ENCODE measurements at places on chromosomes 2 and 18.

- DNase-seq, result no peak
Measured at GRCh38 chr2:54579061-54579681, 123.0 kb downstream of the SPTBN1 start.

GRCh38 chr18:60329131-60329530, 43.4 kb downstream of the MC4R start:
- no peak for DNase-seq

DNA sequence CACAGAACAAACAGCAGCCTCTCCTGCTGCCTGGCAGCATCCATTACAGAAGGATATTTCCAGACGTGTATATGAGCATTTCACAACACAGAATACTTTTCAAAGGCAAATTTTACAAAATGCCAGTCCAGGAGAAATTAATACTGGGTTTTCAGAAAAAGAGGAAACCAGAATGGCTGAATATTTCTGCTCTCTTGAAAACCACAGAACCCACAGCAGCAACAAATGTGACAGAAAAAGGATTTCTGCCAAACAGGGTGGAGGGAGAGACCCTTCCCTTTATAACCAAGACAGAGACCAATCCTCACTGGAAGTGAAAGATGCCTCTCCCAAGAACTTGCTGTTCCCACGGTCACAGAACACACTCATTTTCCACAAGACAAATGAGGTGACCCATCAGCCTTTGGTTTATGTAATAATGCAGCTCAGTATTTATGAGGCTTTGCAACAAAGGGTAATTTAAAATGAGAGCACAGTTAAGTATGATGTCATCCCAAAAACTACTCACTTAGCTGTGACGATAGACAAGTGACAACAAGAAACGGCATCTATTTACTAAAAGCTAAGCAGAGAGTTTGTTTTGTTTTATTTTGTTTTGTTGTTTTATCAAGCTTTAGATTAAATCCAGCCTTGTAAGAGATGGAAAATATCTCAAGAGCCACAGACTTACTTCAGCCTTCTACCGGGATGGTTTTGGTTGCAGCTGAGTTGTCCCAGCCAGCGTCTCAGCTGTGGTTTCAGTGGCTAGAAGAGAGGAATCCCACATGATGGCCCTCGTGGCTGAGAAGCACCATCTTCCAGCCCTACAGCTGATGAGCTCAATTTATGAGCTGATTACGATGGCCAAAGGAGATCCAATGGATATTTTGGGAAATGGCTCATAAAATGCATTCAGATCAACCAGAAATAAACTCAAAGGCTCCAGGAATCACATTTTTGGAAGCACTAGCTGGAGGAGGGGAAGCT, 249.3 kb upstream of the AGAP1 start:
- DNase-seq, result no peak

- no peak for DNase-seq
Measured at GRCh38 chr18:59096098-59096789, 43.4 kb upstream of the SEC11C start.

GRCh38 chr18:2978661-2979106, 34.3 kb downstream of the LPIN2 start:
- DNase-seq, result no peak

- no peak for DNase-seq
Measured at GRCh38 chr2:117936871-117937428, 76.9 kb downstream of the CCDC93 start.

DNA sequence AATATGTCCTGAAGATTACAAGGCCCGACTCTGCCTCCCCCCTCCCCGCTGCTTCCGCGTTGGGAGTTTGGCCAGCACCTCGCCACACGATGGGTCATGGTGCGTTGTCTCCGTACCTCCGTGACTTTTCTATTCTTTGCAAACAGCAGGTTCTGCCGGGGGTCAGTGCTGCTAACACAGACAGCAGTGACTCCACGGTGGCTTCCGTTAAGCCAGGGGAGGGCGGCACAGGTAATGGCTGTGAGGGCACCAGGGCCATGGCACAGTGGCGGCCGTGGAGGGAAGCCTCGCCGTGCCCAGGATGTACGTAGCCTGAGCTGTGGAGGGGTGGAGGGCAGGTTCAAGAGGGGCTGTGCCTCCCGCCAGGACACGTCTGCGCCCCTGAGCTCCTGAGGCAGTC, 115.5 kb downstream of the NFATC1 start:
- DNase-seq, result no peak

GRCh38 chr2:239569401-239570090, 168.7 kb upstream of the HDAC4 start:
- DNase-seq, result no peak

- no peak for DNase-seq
Measured at GRCh38 chr2:142879151-142879550, 1.7 kb downstream of the KYNU start.

DNA sequence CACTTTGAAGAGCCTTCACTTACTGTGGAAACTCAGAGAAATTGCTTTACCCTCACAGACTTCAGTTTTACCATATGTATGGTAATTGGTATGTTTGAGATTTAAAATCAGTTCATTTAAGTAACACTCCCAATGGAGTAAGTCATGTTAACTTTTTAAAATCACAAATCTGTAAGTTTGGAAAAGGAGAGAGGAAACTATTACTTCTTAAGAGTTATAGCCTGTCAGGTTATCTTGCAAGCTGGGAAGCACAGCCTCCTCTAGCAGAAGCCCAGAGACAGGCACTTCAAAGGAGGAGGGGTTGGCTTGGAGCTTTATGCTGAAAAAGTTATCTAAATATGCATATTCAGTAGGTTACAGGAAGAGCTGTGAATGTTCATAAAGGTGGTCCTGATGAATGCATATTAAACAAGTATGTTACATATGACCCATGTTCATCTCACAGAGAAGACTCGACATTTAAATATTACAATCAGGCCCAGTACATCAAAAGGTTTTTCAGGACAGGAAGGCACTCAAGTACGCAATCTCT, 102.5 kb downstream of the XRCC5 start:
- no peak for DNase-seq

- DNase-seq, result no peak
Measured at GRCh38 chr2:42503291-42503690, 9.5 kb upstream of the KCNG3 start.

DNA sequence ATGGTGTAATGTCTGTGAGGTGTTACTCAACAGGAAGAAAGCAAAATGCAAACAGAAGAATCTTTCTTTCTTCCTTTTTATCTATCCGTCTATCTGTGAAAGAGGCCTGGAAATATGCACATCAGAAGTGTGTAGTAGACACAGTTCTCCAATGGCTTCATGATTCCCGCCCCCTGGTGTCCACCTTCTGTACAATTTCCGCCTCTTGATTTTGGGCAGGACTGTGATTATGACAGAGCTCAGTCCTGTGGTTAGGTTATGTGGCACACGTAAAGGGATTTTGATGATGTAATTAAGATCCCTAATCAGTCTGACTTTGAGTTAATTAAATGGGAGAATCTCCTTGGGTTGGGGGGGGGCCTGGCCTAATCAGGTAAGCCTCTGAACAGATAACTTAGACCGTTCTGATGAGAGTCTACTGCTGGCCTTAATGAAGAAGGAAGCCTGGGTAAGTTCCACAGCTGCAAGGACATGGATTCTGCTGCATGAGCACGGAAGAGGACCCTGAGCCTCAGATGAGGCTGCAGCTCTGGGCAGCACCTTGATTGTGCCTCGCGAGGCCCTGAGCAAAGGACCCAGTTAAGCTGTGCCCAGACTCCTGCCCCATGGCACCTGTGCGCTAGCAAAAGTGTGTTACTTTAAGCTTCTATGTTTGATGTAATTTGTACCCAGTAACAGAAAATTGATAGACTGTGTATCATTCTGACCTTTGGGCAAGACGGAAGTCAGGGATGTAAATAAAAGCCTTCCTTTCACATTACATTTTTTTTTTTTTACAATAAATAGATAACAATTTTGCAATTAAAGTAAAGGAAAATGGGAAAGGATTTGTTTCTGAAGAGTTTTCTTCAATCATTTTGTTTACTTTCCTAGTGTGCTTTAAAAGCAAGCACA, 11.3 kb upstream of the KCNF1 start:
- DNase-seq, result no peak

DNA sequence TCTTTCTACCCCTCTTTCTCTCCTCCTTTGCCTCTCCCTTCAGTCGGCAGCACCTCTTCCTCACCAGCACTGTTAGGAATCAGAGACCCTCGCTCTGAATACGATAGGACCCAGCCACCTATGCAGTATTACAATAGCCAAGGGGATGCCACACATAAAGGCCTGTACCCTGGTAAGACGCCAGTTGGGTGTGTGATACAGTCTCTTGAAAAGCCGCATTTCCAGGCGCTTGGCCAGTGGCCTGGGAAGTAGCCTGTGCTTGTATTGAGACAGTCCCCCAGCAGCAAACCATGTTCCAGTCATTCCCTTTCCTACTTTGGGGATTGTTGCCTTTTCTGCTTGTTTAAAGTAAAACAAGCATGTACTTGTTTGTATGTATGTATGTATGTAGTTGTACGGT, 118.4 kb upstream of the DAPL1 start:
- DNase-seq, result no peak

DNA sequence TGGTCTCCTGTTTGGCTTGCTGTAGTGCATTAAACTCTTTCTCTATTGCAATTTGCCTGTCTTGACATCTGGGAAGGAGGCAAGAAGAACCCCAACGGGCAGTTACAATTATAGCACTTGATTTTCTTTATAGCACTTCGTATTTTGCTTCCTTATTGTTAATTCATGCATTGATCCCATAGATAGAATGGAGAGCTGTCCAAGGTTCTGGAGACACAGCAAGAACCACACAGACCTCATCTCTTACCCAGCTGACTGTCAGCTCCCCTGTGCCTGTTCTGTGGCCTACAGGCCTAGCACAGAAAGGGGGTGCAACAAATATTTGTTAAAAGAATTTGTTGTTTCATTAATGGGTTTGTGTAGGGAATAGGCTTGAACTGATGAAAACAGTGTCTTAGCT, 194.3 kb downstream of the GALNT1 start:
- DNase-seq, result no peak

GRCh38 chr2:169965495-169965894, 138.2 kb downstream of the UBR3 start:
- no peak for DNase-seq

DNA sequence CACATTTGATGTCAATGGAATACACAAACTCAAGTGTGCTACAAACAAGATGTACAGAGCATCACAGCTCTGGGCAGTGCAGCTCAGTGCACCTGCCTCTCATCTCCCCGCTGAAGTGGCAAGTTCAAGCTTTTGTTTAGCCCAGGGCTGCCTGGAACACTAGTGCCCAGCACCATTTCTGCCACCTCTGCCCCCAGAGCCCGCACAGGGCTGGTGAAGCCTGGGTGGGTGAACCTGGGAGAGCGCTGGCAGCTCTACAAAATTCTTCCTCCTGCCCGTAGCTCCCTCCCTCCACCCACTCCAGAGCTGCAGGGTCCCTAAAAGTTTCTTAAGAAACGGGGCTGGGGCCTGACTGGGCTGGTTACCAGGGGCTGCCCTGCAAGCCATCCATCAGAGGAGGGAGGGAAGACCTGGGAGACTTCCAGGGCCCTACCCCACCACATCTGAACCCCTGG, 1.5 kb downstream of the HES6 start:
- DNase-seq, result no peak

GRCh38 chr2:60521626-60522025, 31.8 kb downstream of the BCL11A start:
- no peak for DNase-seq

DNA sequence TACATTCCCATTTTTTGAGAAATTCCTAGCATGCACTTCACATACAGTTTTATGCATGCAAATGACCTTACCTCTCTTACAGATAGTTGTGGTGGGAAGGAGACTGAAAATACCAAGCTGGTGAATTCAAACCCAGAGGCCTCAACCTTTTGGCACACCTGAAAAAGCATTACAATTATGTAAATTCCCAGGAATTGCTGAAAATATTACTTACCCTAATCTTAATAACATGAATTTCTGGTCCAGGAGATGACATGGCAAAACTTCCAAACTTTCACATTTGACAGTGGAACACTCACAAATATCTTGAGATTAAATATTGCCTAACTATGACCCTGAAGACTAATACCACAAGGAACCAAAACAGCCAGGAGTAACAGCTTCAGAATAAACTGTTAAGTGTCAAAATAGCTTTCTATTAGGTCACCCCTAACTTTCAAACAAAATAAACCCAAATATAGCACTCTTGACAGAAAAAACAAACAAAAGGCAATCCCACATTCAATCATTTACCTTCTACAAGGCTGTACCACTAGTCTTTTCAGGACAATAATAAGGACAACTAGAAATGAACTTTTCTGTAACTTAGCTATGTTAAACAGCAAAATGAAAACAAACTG, 10.9 kb upstream of the PEX13 start:
- no peak for DNase-seq

GRCh38 chr18:26960911-26961310, 95.4 kb upstream of the AQP4 start:
- no peak for DNase-seq

- no peak for DNase-seq
Measured at GRCh38 chr2:88211003-88211808, 41.1 kb downstream of the THNSL2 start.

DNA sequence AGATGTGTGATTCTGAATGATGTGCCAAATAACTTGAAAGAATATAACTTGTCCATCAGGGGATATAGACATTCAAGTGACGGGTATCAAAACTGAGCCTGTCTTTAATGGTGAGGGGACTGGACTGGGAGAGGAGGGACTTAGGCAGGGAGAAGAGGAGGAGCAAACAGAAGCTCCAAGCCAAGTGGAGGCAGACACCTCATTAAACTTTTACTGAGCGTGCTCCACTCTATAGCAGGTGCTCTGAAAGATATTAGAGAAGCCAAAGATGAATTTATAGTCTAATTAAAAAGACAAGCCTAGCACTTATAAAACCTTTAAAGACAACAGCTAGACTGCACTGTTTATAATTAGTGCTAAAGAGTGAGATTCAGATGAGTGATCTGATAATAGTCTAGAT, 47.7 kb upstream of the SMAD2 start:
- DNase-seq, result no peak

GRCh38 chr2:173862612-173863217, 102.5 kb downstream of the SP3 start:
- no peak for DNase-seq

DNA sequence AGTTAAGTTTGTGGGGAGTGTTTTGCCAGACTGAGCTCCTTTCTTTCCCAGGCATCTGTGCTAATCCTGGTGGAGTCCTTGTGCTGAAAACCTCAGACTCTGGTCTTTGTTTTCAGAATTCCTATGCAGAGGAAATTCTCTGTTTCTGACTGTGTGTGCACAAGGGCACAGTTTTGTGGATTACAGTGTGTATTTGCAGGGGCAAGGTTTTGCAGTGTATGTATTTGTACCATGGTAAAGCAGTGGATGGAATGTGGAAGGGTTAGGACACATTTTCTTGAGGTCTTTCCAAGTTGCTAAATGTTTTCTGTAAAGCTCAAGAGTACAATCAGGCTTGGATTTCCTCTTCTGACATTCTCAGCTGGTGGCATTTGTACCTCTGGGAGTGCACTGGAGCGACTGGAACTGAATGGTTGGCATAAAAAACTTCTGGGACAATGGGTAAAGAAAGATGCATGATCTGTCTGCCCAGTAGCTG, 139.5 kb upstream of the RND3 start:
- no peak for DNase-seq

DNA sequence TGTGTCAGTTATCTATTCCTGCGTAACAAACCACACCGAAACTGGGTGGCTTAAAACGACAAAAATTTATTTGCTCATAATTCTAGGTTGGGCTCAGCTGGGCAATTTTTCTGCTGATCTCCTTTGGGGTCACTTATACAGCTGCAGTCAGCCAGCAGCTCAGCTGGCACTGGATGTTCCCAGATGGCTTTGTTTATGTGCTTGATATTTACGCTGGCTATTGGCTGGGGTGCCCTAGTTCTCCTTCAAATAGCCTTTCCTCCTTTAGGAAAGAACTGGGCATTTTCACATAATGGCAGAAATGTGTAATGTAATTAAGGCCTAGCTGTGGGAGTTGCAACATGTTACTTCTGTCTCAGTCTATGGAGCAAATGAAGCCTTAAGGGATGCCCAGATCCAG, 142.2 kb downstream of the B3GNT2 start:
- DNase-seq, result no peak
